Brain pericyte (primary cell): ENCODE measurements at places on chromosomes 16 and 17.

DNA sequence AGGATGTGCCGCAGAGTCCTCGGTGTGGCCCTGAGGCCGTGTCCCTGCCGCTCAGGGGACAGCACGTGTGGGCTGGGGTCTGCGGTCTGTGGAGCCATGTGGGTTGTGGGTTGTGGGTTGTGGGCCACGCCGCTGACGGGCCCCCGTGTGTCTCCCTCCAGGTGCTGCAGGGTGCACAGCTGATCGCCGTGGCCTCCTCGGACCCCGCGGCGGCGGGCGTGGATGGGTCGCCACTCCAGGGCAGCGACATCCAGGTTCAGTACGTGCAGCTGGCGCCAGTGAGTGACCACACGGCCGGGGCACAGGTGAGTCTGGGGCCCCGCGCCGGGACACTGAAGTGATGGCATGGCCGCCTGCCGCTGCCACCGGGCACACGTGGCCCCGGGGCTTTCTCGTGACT is 120.7 kb downstream of the BANP start:
- DNase-seq = no peak

GRCh38 chr17:72538901-72539352 is 418.1 kb downstream of the SOX9 start:
- DNase-seq = no peak

GRCh38 chr16:62249069-62249468 is 212.8 kb upstream of the CDH8 start:
- DNase-seq = no peak

DNA sequence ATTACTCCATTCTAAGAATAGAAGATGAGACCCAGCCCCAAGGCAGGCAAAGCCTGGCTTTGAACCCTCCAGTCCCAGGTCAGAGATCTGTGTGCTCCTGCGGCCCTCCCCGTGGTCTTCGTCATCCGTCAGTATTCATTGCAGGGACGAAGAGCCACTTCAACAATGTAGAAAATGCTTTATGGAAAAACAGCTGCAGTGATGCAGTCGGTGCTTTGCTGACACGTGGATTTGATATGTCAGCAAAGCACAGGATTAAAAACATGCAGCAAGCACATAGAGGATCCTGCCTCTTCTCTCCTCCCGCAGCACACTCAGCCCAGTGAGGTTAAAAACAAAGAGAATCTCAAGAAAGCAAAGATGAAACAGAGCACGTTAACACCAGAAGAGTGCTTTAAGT is 117.1 kb upstream of the AXIN2 start:
- no peak for DNase-seq

DNA sequence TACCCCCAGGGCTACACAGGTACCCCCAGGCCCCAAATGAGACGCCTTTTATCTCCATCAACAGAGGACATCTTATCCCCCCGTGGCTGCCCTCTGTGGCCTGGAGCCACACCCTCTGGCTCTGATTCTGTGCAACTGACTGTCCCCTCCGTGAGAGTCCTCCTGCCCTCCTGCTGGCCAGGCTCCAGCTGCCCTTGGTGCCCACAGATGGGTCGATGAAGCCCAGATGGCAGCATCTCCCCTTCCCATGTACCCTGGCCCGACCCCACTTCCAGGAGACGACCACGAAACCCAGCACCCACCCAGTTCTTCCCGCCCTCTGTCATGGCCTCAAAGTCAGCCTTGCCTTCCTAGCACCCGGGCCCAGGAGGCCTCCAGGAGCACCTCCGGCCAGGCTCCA is 9.6 kb upstream of the KRTAP17-1 start:
- DNase-seq = no peak

GRCh38 chr16:72247821-72248253 is 75.9 kb upstream of the PMFBP1 start:
- no peak for DNase-seq

GRCh38 chr16:79647586-79647985 is 47.0 kb upstream of the MAF start:
- DNase-seq = no peak

GRCh38 chr16:78199325-78200022 is 100.0 kb downstream of the WWOX start:
- no peak for DNase-seq

- DNase-seq = peak; percentile 29
Observed at GRCh38 chr16:65600046-65600445, 478.2 kb upstream of the CDH11 start.

GRCh38 chr16:54006693-54007092 is 279.9 kb downstream of the IRX3 start:
- no peak for DNase-seq

DNA sequence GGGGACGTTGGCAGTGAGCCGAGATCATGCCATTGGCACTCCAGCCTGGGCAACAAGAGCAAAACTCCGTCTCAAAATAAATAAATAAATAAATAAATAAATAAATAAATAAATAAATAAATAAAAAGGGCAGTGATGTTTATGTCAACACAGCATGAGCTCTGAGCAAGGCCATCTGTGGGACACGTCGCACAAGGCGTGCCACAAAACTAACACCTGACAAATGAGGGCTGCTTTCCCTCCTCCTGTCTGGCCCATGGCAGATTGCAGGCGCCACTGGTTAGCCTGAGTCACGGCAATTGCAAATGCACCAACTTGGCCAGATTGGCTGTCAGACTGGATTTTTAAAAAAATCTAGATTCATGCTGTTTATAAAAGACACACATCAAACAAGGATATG is 25.9 kb upstream of the SPNS3 start:
- DNase-seq = no peak

DNA sequence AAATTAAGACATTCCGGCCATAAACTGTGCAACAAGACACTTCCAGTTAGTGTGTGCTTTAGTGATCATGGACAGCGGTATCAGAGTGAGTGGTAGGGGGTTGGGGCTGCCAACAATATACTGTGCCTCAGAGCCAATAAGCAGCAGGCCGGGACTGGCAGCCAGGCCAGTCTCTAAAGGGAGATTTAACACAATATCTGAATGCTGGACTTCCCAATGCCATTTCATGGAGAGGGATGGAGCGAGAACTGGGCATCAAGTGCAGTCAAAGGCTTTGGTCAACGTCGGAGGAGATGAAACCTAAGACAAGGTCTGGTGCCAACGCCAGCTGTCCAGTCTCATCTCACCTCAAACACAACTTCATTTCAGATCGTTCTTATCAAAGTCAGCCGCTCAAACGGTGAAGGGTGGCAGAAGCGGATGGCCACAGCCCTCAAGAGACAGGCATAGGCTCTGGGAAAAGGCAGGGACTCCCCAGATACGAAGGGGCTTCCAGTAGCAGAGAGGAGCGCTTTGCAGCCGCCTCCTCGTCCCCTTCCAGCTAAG is 935 bp downstream of the USP32 start:
- DNase-seq = peak; percentile 16

- DNase-seq = no peak
Observed at GRCh38 chr17:27381007-27381501, 75.2 kb upstream of the KSR1 start.

DNA sequence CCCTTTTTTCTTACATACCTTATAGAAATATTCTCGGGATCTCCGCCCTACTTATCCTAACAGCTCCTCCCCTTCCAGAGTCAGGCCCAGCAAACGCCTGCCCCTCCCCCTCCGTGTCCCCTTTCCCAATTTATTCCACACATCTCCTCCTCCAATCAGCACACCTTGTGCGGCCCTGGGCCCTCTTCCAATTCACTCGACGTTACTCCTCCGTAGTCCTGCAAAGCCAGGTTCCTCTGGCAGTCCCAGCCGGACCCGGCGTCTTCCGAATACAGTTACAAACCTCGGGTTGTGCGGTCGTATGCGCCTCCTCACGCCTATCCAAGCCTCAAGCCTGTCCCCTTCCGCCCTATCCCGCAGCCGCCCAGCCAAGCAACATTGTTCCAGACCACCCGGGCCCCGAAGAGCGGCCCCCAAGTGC is 677 bp downstream of the CBX1 start:
- DNase-seq = no peak

DNA sequence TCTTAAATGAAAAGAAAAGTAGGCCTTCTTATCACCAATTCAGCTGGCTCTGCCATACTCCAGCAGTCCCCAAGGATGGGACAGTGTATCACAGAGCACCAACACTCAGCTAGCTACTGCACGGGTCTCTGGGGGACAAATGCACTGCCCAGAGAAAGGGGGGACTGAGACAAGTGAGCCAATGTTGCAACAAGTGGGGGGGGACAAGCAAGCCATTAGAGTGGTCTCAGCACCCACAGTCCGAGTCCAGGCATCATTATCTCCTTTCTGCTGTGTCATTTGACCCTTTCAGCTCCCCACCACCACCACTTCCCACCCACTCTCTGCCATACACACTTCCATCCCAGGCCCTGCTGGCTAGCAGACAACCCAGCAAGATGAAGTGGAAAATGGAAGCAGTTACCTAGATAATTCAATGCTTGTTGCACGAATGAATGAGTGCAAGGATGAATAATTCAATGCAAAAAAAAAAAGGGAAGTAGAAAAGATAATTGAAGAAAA is 7.0 kb downstream of the TMEM132E start:
- no peak for DNase-seq

GRCh38 chr16:22027633-22028032 is 19.7 kb downstream of the MOSMO start:
- DNase-seq = no peak

DNA sequence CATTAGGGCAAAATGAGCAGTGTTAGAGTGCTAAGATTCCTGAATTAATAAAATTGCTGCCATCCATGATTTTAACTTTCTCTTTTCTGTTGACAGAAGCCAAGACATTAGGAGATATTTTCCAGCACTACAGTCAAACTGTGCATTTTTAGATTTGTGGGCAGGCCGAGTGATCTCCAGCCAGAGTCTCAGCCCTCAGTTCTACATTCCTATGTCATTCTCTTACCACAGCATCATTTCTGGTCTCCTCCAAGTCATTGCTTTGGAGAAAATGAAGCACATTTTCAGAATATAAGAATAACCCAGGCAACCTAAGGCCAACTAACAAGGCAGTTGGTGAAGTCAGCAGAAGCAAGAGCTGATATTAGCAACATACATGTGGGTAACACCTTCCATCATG is 74.6 kb upstream of the NUDT7 start:
- no peak for DNase-seq

DNA sequence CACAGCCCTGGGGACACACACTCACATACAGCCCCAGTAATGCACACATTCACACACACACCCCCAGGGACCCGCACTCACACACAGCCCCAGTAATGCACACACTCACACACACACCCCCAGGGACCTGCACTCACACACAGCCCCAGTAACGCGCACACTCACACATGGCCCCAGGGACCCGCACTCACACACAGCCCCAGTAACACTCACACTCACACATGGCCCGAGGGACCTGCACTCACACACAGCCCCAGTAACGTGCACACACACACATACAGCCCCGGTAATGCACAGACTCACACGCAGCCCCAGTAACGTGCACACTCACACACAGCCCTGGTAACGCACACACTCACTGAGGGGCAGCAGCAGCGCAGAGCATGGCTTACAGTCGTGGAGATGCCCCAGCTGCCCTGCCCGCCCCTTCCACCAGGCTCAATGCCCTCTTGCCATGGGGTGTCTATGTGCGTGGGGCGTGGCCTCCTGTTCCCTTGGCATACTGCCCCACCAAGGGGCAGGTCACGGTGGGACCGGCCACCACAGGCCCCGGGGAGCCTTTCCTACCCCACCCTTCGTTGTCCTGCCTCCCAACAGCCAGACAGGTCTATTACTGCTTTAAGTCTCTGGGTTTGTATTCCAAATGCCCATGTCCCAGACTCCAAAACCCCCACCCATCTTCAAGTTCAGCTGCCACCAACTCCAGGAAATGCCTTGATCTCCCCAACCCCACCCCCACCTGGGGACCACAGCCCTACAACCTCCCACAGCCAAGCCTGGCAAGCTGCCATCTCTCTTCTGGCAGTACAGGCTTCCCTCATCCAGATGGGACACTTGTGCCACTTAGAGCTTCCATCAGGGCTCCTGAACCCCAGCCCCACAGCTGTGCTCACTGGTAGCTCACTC is 2.7 kb downstream of the CCDC102A start:
- DNase-seq = no peak

DNA sequence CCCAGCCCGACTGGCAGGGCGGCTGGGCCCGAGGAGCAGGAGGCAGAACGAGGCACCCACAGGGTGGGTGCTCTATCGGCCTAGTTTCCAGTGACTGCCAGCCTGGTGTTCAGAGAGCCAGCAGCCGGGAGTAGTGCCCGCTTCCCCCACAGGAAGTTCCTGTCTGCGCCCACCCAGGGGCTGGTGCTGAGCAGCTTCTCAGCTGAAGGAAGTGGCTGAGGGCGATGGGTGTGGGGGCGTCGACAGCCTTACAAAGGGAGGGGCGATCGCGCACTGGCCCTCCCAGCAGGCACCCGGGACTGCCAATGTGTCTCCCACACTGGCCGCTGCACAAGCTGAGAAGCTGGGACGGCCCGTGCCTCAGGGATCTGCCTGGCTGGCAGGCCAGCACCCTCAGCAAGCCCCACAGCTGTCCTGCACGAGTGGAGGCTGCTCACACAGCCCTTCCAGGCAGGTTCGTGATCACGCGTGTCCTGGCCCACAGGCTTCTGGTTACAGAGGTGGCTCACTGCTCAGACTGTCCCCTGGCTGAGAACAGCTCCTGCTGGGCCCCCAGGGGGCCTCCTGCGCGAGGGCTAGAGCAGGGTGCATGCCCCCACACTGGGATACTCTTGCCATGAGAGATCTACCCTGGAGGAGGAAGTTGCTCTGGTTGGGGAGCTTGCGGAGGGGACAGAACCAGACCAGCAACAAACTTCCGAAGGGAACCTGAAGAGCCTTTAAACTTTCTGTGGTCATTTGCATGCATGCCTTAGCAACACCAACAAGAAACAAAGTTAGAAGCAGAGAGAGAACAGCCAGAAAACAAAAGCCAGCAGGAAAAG is 2.5 kb downstream of the RNF166 start:
- DNase-seq = no peak
